ENCODE measurements at places on chromosomes 2 and 18.

DNA sequence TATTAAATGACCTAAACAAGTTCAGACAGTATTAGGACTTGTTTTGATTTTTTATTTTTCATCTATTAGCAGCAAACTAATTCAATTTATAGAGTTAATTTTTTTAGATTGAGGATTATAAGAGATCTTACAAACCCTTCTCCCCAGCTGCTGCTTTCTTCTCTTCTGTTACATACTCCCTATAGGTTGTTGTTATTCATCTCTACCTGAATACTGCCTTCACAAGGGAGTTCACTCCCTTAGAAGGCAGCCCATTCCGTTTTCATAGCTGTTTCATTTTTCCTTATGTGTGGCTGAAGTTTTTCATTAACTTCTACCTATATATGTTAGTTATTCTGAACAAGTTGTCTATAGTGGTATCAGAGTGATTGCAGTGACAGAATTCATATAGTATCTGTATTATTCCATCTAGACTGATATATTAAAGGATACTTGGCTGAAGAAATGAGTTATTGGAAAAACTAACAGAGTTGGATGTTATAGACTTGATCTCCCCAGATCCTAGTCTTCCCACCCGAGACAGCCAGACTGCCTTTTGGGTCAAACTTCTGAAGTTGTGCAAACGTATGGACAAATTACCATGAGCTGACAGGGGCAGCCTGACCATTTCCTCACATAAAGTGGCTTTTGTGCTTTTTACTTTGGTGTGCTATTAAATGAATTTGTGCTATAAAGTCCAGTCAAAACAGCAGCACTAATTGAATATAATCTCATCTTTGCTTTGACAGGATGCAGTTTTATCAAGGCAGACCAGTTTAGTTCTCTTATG, 8.7 kb downstream of the GLS start:
- DNase-seq, result no peak

- DNase-seq, result no peak
Measured at GRCh38 chr18:68447286-68447685, 267.6 kb downstream of the TMX3 start.

DNA sequence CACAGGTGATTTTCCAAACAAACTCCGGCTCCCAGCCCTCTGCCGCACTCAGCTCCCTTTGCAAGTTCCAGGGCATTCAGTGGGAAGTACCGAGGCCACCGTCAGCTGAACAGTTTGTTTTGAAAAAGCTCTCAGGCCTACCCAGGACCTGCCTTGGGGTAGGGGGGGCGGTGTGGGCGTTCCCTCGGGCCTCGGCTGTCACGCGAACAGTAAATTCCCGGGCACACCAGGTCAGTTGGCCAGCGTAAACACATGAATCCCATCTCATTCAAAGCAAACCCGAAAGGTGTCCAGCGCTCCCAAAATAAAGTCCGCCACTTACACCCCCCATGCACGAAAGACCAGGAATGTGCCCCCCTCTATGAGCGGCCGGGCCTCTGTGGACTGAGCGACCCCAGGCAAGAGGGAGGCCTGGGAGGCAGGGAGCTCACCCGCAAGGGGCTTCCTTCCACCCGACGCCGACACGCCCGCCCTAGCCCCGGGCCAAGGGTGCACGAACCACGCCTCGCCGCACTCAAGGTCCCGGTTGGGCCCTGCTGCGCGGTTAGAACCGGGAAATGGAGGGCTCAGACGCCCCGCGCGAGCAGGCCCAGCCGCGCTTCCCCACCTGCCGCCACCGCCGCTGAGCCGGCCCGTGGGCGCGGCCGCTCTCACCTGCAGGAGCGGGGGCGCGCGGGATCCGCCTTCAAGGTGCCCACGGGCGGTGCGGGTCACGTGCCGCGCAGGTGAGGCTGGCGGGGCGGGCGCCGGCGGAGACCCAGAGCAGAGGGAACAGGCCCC, at the start of gene WDSUB1:
WDSUB1 (minus strand) TSS at position 775 of the 780 bp plus-strand sequence. CDS start 3,634 bp downstream, outside the sequence.
- no peak for DNase-seq

DNA sequence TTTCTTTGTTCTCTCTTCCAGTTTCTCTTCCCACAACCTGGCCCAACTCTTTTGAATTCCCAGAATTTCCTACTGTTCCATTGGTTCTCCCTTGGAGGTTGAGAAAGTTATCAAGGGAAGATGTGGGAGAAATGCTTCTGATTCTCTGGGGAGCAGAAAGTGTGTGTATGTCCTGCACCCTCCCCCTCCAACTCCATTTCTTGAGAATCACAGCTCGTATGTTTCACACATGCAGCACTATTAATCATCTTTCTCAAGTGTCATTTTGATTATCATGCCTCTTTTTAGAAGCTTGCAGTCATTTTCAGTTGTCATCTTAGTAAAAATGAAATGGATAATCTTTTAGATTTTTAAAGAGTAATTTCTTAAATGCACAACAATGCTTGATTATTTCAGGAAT, 296.8 kb upstream of the SLC39A10 start:
- no peak for DNase-seq

DNA sequence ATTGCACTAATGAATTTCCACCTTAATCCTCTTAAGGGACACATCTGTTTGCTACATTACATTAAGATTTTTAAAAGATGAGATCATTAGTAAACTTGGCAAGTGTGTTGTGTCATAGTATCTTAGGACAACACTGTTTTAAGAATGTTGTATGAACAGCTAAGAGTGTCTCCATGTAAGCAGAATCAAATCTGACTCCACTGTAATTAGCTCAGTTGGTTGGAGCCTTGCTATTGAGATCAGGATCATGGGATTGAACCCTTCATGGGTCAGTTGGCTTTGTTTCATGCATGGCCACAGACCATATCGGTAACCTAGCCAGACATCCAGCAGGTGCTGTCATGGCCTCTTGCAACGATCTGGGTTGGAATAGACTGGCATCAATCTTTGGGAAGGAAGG, 5.2 kb downstream of the FHOD3 start:
- no peak for DNase-seq

GRCh38 chr18:730692-731091, 18.3 kb upstream of the ENOSF1 start:
- DNase-seq, result no peak

DNA sequence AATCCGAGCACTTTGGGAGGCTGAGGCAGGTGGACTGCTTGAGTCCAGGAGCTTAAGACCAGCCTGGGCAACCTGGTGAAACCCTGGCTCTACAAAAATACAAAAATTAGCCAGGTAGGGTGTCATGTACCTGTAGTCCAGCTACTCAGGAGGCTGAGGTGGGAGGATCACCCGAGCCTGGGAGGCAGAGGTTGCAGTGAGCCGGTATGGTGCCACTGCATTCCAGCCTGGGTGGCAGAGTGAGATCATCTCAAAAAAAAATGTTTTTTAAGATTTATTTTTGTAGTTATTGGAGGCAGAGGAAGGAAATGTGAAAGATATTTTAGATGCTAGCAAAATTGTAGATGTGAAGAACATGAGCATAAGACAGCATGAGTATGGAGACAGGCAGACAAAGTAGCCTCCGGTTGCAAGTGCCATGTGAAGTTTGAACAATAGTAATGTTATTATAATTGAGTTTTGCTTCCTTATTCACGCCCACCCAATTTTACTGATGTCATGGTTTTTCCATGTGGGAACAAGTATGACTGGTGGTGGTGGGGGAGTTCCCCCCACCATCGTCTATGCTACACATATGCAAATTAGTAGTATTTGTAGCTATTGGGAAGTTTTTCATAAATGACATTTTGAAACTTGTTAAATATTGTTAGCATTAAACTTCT, 18.0 kb downstream of the REL start:
- no peak for DNase-seq

- no peak for DNase-seq
Measured at GRCh38 chr2:26678035-26678434, 14.5 kb upstream of the KCNK3 start.

- no peak for DNase-seq
Measured at GRCh38 chr2:106581328-106581727, 94.2 kb downstream of the CD8B2 start.

DNA sequence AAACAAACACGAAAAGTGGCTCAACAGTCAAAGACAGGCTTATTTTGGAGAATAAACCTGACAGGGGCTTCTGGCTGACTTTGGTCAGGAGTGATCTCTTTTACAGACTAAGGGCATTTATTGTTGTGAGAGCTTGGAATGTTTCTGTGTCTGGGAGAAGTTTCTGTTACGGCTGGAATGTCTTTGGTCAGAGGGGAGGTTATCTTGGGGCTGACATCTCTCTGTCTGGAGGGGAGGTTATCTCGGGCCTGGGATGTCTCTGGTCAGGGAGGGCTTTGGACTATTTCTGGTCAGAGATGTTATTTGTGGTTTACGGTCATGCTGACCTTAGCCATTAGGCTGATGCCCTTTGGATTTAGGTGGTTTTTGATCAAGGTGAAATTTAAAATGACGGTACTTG, 345.5 kb upstream of the FSIP2 start:
- no peak for DNase-seq

GRCh38 chr2:7007846-7008741, 90.9 kb downstream of the RNF144A start:
- DNase-seq, result no peak

- no peak for DNase-seq
Measured at GRCh38 chr2:113858764-113859163, 31.1 kb upstream of the ACTR3 start.

DNA sequence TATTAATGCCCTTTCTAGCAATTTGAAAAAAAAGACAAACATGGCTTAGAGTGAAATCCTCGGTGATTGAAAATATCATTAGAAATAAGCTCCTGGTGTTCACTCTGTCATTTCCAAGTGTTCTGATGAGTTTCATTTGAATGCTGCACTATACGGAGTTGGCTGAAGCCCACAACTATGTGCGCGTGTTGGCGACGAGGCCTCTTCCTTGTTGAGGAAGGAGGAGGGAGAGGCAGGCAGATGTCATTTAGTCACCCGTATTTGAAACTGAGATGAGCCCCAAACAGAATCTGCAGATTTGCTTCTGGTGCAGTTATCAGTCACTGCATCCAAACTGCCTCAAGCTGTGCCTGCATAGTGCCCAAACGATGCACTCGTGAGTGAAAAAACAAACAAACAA, 23.5 kb upstream of the SKOR2 start:
- DNase-seq, result no peak

DNA sequence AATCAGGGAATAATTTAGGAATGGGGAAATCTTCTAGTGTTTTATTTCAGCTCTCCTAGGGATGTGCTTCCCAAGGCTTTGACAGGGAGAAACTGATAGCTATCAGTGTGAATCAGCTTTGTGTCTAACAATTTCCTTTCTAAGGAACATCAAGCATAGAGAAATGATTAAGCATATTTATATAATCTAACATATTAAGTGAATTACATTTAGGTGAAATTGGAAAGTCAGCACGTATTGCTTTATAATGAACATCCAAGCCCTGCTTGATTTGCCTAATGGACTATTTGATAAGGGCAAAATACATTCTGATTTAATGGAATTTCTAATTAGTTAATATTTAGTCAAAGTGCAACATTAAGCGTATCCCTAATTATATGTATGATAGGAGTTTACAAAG, 19.5 kb upstream of the TSPYL6 start:
- no peak for DNase-seq

GRCh38 chr18:36460854-36461253, 163.3 kb downstream of the FHOD3 start:
- no peak for DNase-seq

DNA sequence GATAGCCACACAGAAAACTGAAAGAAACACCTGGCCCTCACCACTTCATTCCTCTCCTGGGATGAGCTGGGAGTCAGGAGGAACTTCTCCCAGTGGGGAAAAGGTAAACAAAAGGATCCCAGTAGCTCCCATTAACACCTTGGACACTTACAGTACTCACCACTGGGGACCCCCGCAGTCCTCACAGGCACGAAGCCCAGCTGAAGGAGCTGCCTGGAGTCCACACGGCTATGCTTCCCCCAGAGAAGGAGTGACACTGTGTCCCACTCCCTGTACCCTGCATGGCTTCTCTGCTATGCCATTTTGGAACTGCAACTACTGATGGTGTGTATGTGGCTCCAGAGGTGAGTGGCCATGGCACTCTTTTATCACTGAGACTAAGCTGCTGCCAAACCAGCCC, 1565.1 kb downstream of the LRP1B start:
- DNase-seq, result no peak

GRCh38 chr18:42929857-42930256, 185.6 kb downstream of the RIT2 start:
- DNase-seq, result no peak

DNA sequence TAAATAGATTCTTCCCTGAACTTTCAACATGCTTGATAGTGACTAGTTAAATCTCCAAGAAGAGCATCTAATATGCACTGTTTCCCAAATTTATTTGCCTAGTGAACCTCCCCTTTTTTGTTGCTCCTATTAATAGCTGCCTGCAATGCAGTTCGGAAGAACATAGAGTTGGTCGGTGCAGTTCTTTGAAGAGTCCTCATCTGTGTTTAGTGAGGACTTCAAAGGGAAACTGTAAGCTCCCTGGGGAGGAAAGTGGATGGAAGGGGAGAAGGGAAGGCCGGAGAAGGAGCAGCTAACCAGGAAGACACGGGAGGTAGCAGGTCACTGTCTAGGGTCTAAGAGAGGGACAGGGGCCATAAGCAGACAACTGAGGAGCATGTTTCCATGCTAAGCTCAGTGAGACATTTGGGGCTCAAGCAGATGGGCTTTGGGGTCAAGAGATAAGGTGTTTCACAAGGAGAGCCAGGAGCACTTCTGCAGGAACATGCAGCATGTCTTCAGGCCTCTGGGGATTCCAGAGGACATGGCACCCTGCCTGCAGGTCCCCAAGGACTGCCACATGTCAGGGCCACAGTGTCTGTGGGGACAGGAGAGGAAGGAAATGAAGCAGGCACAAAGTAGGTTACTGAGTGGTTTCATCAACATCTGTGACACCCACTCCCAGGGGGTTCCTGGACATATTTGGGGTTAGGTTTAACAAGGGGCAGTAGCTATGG, 48.7 kb upstream of the ANXA4 start:
- no peak for DNase-seq

- DNase-seq, result no peak
Measured at GRCh38 chr2:104406261-104406726, 447.6 kb upstream of the POU3F3 start.

DNA sequence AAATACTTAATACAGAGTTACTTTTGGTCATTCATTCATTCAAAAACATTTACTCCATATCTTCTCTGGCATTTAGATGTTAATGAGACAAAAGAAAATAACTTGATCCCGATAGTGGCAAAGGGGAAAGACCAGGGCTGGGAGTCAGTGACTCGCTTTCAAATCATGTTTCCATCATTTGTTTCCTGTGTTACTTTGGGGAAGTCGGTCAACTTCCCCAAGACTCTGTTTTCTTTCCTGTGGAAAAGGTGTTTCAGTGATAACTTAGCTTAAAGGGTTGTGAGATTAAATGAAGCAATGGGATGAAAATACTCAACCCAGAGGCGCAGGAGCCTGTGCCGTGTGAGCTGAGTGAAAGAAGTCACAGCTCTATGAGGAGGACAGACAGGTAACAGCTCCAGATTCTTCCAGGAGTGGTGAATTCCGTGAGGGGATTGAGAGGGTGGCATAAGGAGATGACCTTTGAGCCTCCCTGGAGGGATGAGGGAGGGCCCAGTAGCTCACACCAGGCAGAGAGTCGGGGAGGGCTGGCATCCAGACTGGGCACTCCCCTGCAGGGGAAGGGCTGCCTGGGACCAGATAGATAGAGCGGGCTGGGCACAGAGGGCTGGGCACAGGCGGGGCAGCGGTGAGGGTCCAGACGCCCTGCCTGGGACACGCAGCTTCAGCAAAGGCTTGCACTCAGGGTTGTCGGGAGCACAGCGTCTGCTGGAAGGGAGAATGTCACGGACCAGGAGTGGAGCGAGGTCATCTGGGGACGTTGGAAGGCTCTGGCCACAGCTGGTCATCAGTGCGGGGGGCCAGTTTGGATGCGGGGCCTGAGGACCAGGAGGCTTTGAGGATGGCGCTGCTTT, 70.1 kb downstream of the TSHZ1 start:
- DNase-seq, result no peak
